RKO (cell line): ENCODE measurements at places on chromosomes 5 and 9.

DNA sequence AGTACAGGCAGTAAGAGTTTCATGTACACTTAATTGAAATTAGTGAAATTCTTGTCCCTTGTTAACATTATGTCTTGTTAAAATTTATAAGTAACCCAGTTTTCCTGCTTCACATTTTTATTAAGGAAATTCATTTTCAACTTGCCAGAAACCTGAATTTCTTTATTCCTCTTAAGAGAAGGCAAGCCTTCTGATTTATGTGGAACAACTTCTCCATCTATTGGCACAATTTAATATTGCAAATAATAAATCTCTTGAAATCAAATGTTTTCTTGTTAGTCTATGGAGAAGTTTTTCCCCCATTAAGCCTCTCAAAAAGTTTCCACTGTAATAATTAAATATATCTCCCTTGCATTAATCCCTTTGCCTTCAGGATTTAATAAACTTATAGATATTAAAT, 33.8 kb upstream of the ACO1 start:
- DNase-seq: peak; percentile 59

DNA sequence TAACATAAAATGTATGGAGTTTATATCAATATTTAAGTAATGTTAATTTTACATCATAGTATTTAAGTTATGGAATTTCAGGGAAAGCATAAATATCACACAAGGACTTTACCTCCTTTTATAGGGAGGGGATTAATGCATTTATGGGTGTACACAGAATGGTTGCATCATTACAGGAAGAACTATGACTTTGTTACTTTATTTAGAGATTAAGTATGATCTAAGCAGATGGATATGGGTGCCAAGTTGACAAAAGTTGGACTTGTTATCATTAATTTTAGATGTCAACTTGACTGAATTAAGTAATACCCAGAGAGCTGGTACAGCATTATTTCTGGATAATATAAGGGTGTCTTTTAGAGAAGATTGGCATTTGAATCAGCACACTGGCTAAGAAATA, 160.5 kb upstream of the CDH10 start:
- no peak for DNase-seq

DNA sequence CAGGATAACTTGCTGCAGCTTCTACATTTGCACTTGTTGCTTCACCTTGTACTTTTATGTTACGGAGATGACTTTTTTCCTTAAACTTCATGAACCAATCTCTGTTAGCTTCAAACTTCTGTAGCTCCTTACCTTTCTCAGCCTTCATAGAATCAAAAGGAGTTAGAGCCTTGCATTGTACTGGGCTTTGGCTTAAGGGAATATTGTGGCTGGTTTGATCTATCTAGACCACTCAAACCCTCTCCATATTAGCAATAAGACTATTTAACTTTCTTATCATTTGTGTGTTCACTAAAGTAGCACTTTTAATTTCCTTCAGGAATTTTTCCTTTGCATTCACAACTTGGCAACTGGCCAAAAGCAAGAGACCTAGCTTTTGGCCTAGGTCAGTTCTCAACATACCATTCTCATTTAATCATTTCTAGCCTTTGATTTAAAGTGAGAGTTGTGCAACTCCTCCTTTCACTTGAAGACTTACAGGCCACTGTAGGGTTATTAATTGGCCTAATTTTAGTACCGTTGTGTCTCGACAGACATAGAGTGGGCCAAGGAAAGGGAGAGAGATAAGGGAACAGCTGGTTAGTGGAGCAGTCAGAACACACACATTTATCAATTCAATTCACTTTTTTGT, 63.7 kb downstream of the SHOC1 start:
- no peak for DNase-seq

DNA sequence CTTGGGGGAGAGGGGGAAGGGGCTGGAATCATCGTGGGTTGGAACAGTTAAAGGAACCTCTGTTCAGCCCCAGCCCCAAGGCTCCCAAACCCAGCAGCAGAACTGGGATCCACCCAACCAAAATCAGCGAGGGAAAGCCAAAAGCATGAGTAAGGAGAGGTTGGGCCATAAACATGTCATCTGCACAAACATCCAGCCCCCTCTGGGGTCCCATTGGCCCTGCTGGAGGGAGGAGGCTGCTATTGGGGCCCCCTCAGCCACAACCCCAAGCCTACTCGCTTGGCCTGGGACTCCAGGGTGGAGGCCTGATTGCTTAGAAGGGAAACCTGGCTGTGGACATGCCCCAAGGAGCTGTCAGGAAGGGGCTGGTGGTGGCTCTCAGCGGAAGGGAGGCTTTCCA, 154.9 kb downstream of the FGF18 start:
- no peak for DNase-seq

- DNase-seq: no peak
These were observed 236.6 kb upstream of the ACTBL2 start for GRCh38 chr5:57719216-57719615.

DNA sequence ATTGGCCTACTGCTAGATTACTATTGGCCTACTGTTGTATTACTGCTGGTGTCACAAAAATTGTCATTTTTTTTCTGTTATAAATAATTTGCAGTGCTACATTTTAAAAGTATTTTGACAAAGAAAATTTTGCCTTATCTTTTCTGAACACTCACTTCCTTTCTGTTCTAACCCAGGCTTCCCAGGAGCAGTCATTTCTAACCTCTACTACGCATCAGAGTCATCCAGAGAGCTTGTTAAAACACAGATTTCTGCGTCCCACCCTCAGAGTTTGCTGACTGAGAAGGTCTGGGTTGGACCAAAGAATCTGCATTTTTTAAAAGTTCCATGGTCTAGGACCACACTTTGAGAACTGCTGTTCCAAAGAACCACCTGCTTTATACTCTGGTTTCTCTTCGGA, 306.1 kb downstream of the GLIS3 start:
- DNase-seq: no peak

GRCh38 chr5:137155261-137156000, 343.7 kb downstream of the SPOCK1 start:
- no peak for DNase-seq

GRCh38 chr9:3191715-3192114, 334.1 kb downstream of the RFX3 start:
- DNase-seq: no peak

DNA sequence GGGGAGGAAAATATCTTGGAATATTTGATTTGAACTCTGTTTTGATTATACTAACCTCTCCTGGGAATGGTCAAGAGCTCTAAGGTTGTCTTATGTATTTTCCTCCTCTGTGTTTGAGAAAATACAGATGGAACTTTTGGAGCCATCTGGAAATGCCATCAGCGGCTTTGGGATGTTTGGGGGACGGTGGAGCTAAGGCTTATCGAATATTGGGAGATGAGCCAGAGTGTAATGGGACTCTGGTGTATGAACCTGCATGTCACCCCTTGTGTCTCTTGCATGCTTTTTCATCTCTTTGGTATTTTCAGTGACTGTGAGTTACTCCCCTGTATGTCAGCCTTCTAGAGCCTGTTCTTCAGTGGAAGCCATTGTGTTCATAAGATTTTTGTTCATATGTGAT, 180.0 kb upstream of the OTULINL start:
- DNase-seq: no peak

- no peak for DNase-seq
These were observed 43.8 kb downstream of the PRR16 start for GRCh38 chr5:120507800-120508463.

- no peak for DNase-seq
These were observed 36.4 kb downstream of the PARP8 start for GRCh38 chr5:50702615-50703366.

- DNase-seq: no peak
These were observed 10.3 kb downstream of the ACTL7B start for GRCh38 chr9:108845507-108845906.

- peak; percentile 86 for DNase-seq
These were observed 809 bp downstream of the HNRNPAB start for GRCh38 chr5:178204935-178205748.

DNA sequence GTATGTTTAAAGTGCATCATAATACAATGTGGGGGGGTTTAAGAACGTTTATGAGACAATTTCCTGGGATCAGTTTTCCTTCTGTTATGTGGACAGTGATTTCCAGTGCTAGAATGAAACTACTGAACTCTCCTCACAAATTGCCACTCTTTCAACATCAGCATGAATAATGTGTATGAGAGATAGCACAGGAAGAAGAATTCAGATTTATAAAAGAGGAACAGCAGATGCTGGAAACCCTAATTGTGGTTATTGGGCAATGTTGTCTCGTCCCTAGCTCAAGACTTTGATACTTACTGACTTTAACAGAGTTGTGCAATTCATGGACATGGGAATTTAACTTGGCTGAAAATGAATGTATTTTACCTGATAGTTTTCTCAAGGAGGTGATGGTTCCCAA, 410.8 kb upstream of the MEF2C start:
- no peak for DNase-seq

DNA sequence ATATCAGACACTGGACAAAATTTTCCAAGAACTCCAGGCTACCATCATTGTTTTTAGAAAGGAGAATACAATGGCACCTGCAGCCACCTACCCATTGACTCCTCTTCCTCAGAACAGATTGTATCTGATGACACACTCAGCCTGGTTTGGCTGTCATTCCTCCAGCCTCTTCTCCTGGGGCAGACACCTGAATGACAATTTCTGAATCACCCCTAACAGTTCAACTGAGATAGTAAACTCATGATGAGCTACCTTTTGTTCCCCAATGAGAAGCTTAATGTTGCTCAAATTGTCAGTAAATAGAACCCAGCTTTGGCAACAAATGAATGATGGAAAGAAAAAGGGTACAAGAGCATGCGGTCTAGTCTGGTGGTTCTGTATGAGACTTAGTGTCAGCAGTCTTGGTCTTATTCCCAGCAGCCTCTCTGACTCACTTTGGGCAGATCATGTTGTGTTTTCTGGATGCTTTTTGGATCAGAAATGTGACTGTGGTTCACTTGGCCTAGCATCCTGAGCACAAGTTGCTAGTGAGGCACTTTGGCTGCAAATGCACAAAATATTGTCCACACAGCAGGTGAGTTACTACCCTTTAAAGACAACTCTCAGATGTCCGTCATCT, 78.3 kb downstream of the MAMDC2 start:
- DNase-seq: no peak

GRCh38 chr9:130073373-130073772, 19.7 kb downstream of the GPR107 start:
- no peak for DNase-seq

- no peak for DNase-seq
These were observed 550.6 kb downstream of the CDH10 start for GRCh38 chr5:24094081-24094679.

DNA sequence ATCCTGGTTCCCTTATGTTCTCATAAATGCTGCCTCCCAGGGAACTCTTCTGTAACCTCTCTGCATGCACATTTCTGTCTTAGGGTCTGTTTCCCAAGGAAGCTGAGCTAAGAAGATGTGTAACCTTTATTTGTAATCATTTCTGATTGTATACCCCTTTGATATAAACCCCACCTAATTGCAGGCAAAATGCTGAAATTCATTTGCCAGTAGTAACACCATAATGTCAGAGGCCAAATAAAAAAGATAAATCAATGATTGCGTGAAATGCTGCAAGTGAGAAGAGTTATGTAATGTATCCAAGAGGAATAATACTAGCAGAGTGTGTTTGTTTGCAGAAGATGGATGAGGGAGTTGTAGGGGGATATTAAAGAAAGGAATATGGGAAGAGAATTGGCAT, 822.6 kb upstream of the GRAMD2B start:
- DNase-seq: no peak

- DNase-seq: no peak
These were observed 233.9 kb downstream of the TLR4 start for GRCh38 chr9:117938086-117938485.

GRCh38 chr5:105836268-105836667, 1834.5 kb downstream of the EFNA5 start:
- DNase-seq: peak; percentile 15

DNA sequence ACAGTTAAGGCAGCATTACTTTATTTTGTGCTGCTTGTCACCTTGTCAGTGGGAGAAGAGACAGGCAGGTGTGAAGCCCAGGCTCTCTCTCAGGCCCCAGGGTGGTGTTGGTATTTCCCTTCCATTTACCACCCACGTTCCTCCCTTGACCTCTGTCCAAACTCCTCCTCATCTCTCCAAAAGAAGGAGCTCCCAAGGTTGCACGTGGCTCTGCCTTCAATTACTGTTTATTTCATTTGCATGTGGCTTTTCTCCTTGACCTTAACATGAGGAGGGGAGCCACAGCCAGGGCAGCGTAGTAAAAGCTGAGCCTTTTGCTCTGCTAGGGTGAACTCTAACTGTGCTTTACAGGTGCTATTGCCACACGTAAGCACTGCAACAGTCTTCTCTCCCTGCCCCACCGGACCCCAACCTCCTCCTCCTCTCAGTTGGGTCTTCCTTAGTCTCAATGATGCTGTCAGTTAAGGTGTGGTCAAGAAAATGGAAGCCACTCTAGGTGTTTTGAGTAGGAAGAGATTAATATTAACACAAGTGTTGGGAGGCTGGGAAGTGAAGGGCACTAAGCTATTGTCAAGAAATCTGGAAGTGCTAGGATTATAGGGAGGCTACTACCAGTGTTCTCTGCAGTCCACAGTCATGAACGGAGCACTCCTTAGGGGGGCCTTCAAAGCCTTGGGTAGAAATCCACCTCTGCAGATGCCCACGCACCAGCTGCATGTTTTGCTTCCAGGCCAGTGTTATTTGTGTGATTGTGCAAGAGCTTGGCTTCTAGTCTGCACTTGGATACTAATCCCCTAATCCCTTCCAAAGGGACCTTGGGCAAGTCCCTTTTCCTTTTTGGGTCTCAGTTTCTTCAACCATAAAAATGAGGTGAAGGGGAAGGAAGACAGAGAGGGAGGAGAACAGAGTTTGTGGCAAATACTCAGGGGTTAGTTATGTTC, 3.9 kb upstream of the ALDH1B1 start:
- DNase-seq: no peak

- DNase-seq: peak; percentile 5
These were observed 73.1 kb downstream of the FOXB2 start for GRCh38 chr9:77092536-77092935.

DNA sequence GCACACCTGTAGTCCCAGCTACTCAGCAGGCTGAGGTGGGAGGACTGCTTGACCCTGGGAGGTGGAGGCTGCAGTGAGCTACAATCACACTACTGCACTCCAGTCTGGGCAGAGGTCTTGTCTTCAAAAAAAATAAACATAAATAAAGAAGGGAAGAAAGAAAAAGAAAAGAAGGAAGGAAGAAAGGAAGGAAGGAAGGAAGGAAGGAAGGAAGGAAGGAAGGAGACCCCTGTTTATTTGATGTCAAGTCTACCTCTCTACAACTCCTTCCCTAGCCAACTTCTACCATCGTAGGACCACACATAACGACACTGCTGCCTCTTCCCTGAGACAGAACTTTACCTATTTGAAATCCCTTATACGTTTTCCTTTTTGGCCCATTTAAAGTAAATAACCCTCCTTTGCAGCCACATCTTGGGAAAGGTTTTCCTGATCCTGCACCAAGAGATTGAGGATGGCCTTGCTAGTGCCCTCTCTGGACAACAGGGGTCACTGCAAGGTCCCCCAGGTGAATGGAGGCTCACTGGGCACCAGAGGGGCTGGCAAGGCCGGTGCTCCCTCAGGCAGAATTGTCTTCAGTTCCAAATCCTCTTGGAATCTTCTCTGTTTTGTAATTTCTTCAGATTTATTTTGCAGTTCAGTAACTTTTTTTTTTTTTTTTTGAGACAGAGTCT, 10.5 kb downstream of the RPS14 start:
- DNase-seq: peak; percentile 56

- DNase-seq: no peak
These were observed 191.2 kb downstream of the DAB2IP start for GRCh38 chr9:121842612-121842978.
